Adipose tissue (tissue), 3 donors: ENCODE measurements at places on chromosomes 2 and 18. TPM values are rescaled to one million over a fixed set of nuclear protein-coding genes. Genes with fewer than 3 reads are reported as not detected.

The ABCB11 gene
- 0.02 TPM for polyA plus RNA-seq

The SGPP2 gene
- 3.5 TPM for polyA plus RNA-seq

The ABCG5 gene
- 0.03 TPM for polyA plus RNA-seq

The SALL3 gene
- polyA plus RNA-seq = not detected

The SAG gene
- not detected for polyA plus RNA-seq

The ANKRD23 gene
- 0.22 TPM for polyA plus RNA-seq

The CDH20 gene
- polyA plus RNA-seq = 2.9 TPM

The EMILIN2 gene
- polyA plus RNA-seq = 14.4 TPM

The DSG1 gene
- polyA plus RNA-seq = not detected

The CIDEA gene
- 125 TPM for polyA plus RNA-seq

The EMX1 gene
- 0.34 TPM for polyA plus RNA-seq

The DYNAP gene
- 0.10 TPM for polyA plus RNA-seq

The TEKT4 gene
- not detected for polyA plus RNA-seq

The RND3 gene
- 65.0 TPM for polyA plus RNA-seq

The PSME4 gene
- polyA plus RNA-seq = 8.9 TPM

The NETO1 gene
- 1.2 TPM for polyA plus RNA-seq

The ANKAR gene
- 7.9 TPM for polyA plus RNA-seq

The LIMS2 gene
- 64.9 TPM for polyA plus RNA-seq

The SCYGR1 gene
- polyA plus RNA-seq = not detected

The VAPA gene
- 134 TPM for polyA plus RNA-seq
